ENCODE measurements at places on chromosomes 3 and 15. TPM values are rescaled to one million over a fixed set of nuclear protein-coding genes. Genes with fewer than 3 reads are reported as not detected.

DNA sequence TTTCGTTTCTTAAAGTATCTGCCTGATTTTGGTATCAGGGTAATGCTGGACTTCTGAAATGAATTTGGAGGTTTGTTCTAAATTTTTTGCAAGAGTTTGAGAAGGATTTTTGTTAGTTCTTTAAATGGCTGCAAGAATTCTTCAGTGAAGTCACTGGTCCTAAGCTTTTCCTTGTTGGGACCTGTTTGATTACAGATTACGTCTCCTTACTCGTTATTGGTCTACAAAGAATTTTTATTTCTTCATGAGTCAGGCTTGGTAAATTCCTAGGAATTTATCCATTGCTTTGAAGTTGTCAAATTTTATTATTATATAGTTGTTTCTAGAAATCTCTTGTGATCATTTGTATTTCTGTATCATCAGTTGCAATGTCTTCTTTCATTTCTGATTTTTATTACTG, 196.0 kb downstream of the DPH6 start:
- H3K36me3 ChIP-seq: no peaks in the 10 kb centered on the region
- no peak for DNase-seq
- no peak overlapping the region for H3K27ac ChIP-seq

DNA sequence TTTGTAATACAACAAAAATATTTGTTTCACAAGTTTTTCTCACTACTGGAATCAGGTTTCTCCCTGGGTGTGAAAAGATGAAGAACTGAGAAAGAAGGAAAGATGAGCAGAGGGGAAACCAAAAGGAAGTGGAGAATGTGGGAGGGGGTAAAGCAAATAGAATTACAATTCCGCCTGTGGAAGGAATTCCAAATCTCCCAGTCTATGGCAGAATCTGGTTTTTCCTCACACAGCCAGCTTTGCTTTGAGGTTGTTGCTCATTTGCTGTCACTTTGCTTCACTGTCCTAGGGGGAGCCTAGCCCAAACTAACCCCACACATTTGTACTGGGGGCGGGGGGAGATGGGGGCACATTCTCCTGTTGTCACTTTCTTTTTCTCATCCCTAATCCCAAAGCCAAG, 43.9 kb downstream of the RPL22L1 start:
- DNase-seq: no peak
- peaks cover 11% of the 10 kb centered on the region for H3K27me3 ChIP-seq
- no peak overlapping the region for H3K27ac ChIP-seq
- H3K4me1 ChIP-seq: no peaks in the 10 kb centered on the region
- H3K36me3 ChIP-seq: no peaks in the 10 kb centered on the region

GRCh38 chr3:26712211-26713026, 89.8 kb downstream of the LRRC3B start:
- DNase-seq: no peak
- no peaks in the 10 kb centered on the region for H3K36me3 ChIP-seq
- H3K4me3 ChIP-seq: no peak overlapping the region
- H3K27ac ChIP-seq: no peak overlapping the region
- H3K4me1 ChIP-seq: no peaks in the 10 kb centered on the region
- no peaks in the 10 kb centered on the region for H3K27me3 ChIP-seq

Gene CHRNB4
- not detected for total RNA-seq

GRCh38 chr15:38474155-38474757, 20.3 kb downstream of the FAM98B start:
- no peaks in the 10 kb centered on the region for H3K4me1 ChIP-seq
- H3K4me3 ChIP-seq: no peak overlapping the region
- no peak for DNase-seq
- H3K36me3 ChIP-seq: peaks cover 55% of the 10 kb centered on the region
- H3K27me3 ChIP-seq: no peaks in the 10 kb centered on the region

DNA sequence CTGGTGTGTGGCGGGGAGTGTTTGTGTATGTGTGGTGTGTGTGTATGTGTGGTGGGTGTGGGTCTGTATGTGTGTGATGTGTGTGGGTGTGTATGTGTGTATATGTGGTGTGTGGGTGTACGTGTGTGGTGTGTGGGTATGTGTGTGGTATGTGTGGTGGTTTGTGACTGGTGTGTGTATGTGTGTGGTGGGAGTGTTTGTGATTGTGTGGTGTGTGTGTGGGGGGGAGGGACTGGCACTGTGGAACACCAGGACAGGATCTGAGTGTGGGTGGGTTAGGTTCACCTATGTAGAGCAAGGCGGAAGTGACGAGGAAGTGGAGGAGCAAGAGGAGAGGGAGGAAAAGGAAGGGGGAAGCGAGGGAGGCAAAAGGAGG, 510.8 kb downstream of the SHQ1 start:
- H3K27ac ChIP-seq: no peak overlapping the region
- H3K4me3 ChIP-seq: no peak overlapping the region
- no peaks in the 10 kb centered on the region for H3K36me3 ChIP-seq
- no peaks in the 10 kb centered on the region for H3K27me3 ChIP-seq
- peaks cover 36% of the 10 kb centered on the region for H3K4me1 ChIP-seq
